Putamen (tissue), 1 donor: ENCODE measurements at places on chromosomes 3 and 15.

DNA sequence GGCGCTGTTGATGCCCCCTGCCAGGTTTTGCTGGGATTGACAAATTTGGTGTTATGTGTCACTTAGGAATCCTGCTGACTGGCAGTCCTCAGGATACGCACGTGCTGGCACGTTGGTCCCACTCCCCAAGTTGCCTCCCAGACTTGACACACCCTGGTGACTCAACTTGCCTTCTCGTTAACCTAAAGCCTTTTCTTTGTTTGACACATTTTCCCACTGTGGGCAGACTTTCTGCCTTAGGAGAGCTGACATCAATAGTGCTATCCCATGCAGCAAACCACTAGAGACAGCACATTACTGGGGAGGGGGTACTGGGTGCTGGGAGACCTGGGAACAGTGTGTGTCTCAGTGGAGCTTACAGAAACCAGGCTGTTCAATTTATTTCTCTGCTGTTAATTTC lies 104.3 kb downstream of the OXNAD1 start:
- DNase-seq: no peak

- DNase-seq: no peak
Measured at GRCh38 chr3:110323349-110323748, 748.3 kb upstream of the NECTIN3 start.

DNA sequence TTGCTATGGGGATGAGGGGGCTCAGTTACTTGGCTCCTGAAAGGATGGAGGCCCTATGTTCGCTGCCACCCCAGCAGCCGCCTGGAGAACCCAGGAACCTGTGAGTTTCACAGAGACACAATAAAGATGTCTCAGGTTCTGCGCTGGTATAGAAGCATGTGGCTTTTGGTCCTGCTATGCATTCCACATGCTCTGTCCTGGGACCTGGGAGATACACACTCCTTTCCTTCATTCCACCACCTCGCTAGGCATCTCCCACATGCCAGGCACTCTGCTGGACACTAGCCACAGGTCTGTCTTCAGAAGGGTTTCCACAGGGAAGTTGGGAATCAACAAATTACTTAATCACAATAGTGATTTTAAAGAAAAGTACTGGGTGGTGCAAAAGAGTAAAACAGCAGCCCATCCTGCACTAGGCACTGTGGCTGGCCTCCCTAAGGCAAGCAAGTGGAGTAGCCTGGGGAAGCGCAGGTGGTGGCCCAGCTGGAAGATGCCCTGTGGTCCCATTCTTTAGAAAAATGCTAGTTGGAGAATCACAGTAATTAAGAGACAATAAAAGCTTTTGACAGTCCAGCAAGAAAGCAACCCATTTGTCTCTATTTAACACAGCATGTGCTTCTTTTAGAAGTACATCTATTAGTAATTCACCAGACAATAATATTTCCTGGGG lies 408.9 kb upstream of the WNT5A start:
- DNase-seq: no peak

GRCh38 chr3:45631486-45631885 lies 36.9 kb downstream of the LIMD1 start:
- no peak for DNase-seq

DNA sequence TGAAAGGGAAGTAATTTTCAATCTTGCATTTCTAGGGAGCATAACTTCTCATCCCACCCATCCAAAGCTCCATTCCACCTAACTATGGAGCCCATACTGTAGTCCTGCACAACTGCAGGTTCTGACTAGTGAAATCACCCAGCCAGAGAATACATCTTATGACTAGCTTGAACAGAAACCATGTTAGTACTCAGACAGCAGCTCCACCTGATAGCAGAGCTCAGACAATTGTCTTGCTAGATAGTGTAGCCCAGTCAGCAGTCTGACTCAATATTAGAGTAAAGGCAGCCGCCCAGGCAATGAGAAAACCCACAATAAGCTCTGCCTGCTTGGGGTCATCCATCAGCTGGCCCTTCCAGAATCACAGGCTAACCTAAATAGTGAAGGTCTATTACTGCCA lies 544.7 kb upstream of the GBE1 start:
- no peak for DNase-seq

DNA sequence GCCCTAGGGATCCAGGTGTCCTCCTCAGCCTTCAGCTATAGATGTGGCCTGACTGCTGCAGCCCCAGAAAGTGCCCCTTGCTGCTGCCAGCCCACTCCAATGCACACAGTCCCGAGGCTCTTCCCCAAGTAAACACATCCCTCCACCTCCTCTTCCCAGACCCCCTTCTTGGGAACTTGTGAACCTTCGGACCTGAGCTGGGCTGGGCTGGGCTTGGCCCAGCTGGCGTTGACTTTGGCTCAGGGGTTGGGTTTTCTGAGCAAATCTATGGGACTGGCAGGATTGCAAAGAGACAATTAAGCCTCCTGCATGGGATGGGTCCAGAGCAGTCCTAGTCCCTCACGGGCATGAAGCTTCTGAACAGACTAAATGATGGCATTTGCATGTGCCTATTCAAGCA lies 14.7 kb downstream of the VIPR1 start:
- no peak for DNase-seq

GRCh38 chr3:95715128-95715527 lies 1099.3 kb upstream of the EPHA6 start:
- DNase-seq: no peak

- no peak for DNase-seq
Measured at GRCh38 chr3:190309414-190309813, 12.8 kb downstream of the CLDN1 start.

DNA sequence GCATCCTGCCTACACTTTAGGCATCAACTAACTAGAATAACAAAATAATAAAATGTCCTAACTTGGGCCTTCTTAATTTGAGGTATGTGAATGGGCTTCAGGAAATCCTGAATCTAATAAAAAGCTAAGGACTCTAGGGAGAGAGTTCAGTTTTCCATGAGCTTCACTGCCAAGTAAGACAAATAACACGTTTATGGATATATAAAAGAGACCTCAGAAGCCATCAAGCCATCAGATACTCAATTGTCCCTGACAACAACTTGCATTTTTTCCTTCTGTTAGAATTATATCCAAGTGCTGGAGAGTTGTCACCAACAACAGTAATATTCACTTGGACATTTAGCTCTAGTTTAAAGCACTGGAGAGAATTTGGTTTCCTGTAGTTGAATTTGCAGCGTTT lies 102.4 kb upstream of the IGSF10 start:
- no peak for DNase-seq

GRCh38 chr3:100709842-100710260 lies 557 bp downstream of the TFG start:
- peak; percentile 14 for DNase-seq

DNA sequence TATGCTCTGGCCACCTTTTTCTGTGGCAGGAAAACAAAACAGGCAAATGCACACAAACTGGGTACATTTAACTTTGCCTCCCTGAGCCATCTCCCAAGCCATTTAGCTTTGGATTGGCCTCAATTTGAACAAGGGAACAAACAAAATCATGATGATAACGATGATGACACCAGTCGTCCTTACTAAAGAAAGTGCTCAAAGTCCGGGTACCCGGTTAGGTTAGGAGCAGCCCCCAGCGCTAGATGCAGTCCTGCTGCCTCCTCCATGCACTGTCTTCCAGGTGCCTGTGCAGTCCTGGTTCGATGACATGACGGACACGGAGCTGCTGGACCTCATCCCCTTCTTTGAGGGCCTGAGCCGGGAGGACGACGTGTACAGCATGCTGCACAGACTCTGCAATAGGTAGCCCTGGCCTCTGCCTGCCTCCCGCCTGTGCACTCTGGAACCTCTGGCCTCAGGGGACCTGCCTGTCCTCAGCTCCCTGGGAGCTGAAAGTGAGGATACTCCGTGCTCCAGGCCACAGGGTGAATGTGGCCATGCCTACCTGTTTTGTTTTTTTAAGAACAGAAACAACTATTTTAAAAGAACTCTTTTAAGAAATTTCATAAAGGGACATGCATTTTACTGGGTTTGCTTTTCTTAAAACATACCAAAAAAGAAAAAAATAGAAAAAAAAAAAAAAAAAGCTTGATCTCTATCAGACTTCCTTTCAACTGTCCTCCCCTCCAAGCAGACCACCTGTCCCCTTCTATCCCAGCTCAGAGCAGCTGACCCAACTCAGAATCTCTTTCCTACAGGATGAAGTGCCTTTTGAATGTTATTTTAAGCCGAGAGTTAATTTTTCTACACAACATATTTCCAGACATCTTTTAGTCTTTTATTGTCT lies 9.9 kb upstream of the VILL start:
- no peak for DNase-seq

- DNase-seq: no peak
Measured at GRCh38 chr3:43760938-43761337, 70.2 kb downstream of the ABHD5 start.

- no peak for DNase-seq
Measured at GRCh38 chr3:171206283-171206682, 179.8 kb upstream of the SLC2A2 start.

DNA sequence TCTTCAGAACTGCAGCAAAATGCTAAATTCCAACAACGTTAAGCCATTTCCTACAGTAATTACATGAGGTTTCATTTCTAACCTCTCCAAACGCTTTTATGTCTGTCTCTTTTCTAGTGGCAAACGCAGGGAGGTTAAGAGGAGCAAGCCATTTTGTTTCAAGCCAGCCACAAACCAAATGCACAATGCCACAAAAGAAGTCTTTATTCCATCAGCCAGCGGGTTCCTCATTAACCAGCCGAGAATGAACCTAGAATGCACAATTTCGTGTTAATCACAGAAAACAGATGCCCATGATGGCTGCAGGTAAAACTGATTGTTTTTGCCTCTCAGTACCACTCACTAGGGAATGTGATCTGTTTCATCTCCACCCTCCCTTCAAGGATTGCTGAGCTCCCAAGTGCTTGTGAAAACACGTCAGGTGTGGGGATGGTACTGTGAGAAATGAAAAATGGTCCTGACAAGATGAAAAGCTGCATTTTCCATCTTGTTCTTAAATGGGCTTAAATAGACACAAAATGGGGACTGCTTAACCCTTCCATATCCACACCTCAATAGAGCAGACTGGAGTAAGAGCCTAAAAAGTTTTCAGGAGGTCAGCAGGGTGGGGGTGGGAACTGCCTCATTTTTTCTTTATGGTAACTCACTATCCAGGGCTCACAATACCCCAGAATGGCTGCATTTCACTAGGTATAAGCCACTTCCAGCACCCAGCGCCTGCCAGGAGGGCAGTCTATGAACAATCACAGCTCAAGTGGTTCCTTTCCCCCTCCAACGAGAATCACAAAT lies 277.1 kb downstream of the MAGI1 start:
- DNase-seq: peak; percentile 42
